ENCODE measurements at places on chromosomes 7 and 10.

DNA sequence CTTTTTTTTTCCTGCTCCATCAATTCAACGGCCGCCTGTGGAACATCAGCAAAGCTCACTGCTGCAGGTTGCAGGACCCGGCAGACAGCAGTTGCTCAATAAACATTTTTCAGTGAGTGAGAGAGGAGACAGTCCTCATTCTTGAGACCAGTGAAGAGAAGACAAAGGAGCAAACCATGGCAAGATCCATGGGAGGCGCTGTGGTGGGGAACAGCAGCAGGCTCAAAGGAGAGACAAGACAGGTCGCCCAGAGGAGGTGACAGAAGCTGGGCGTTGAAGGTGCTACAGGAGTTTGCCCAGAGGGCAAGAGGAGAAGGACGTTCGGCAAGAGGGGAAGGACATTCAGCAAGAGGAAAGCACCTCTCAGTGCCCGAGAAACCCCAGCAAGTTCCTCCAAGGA, 74.5 kb upstream of the FGFR2 start:
- ATAC-seq = no peak

GRCh38 chr10:103519798-103520197, 26.3 kb downstream of the NEURL1 start:
- ATAC-seq = no peak

DNA sequence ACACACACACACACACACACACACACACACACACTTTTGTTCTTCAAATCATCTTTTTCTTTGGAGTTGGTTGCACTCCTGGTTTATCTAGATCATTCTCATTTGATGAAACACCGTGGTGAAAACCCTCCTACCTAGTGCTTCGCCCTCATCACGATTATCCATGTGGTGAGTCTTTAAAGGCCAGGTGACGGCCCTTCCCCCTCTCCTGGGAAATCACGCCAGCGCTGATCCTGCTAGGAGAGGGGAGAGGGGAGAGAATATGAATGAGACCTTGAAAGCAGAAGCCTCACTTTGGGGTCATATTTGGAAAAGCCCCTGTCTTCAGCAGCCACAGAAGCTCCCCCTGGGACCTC, 103.9 kb upstream of the LRRC4 start:
- ATAC-seq = peak; percentile 21

GRCh38 chr10:122911889-122912484, 1.6 kb downstream of the FAM24A start:
- peak; percentile 38 for ATAC-seq

GRCh38 chr7:116578526-116578925, 53.7 kb downstream of the CAV1 start:
- no peak for ATAC-seq

DNA sequence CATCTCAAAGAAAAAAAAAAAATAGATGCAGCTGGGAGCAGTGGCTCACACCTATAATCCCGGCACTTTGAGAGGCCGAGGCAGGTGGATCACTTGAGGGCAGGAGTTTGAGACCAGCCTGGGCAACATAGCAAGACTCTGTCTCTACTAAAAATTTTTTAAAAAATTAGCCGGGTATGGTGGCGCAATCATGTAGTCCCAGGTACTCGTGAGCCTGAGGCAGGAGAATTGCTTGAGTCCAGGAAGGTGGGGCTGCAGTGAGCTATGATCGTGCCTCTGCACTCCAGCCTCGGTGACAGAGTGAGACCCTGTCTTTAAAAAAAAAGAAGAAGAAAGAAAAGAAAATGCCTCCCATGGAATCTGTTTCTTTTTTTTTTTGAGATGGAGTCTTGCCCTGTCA, 31.9 kb downstream of the GTF2IRD1 start:
- ATAC-seq = no peak

DNA sequence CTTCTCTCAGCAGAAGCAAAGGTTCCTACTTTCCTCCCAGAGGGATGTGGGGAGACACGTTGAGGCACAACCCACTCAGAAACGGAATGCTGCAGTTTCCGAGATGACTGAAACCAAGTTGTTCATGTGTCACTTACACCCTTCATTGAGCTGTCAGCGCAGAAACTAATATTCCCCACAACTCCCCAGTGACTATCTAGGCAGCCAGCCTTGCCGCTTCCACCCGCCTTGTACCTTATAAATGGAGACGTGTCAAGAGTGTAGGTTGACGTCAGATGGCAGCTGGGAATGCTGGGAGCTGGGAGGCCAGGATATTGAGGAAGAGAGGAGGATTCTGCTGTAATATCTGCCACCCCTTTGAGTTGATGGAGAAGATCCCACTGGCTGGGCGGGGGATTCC, 15.1 kb downstream of the GPR26 start:
- no peak for ATAC-seq

DNA sequence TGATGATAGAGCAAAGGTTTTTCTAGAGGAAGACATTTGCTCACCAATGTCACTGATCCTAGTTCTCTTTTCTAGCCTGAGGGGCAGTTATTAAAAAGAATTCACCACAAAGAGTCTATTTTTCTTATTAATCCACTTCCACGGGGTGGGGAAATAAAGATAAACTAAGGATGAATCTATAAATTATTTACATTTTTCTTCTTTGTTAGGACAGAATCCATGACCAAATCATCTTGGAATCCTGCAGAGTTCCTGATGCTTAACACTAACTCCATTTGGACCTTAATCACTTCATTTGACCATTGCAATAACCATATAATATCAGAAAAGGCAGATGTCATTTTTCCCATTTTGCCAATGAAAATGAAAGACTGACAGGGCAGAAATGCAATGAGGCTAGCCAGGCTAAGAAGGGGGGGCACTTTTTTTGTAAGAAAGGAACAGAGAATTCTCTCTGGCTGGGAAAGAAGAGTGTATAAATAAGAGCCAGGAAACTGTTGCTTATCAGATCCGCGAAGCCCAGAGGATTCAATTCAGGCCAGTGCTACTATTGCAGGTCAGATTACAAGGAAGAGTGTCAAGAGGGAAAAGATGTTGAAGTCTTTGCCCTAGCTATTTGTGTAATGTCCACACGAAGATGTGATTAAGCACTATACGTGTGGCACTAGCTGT, 433.2 kb downstream of the TNS3 start:
- no peak for ATAC-seq

DNA sequence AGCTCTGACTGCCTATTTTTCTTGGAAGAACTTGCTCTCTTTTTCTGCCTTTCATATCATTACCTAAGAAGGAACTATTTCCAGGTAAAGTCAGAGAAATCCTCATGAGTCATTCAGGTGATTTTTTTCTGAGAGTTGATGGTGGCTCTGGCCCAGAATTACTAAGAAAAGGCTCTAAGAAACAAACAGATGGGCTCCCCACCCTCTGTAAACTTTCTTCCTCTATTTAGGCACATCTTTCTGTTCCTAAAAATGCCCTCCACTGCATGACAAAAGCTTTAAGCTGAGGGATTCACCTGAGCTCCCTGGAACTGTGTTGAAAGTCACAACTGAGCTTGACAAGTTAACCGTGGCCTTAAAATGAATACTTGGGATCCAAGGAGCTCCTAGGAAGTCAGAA, 1.6 kb downstream of the OLAH start:
- ATAC-seq = no peak

DNA sequence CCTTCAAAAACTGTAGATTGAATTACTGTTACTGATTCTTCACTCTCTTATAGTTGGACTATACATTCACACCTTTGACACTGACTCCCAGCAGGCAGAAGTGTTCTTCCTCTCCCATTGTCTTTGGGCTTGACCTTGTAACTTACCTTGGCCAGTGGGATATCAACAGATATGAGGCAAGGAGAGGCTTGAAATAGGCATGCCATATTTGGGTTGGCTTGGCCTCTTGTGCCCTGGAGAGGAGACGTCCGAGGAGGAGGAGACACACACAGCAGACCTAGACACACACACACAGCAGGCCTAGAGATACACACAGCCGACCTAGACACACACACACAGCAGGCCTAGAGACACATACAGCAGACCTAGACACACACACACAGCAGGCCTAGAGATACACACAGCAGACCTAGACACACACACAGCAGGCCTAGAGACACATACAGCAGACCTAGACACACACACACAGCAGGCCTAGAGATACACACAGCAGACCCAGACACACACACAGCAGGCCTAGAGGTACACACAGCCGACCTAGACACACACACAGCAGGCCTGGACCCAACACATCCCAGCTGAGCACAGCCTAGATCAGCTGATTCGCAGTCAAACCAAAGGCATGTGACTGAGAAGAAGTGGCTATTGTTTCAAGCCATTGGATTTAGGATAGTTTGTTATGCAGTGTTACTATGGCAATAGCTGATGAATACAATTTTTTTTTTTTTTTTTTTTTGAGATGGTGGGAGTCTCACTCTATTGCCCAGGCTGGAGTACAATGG, 12.5 kb upstream of the GNA12 start:
- ATAC-seq = no peak

DNA sequence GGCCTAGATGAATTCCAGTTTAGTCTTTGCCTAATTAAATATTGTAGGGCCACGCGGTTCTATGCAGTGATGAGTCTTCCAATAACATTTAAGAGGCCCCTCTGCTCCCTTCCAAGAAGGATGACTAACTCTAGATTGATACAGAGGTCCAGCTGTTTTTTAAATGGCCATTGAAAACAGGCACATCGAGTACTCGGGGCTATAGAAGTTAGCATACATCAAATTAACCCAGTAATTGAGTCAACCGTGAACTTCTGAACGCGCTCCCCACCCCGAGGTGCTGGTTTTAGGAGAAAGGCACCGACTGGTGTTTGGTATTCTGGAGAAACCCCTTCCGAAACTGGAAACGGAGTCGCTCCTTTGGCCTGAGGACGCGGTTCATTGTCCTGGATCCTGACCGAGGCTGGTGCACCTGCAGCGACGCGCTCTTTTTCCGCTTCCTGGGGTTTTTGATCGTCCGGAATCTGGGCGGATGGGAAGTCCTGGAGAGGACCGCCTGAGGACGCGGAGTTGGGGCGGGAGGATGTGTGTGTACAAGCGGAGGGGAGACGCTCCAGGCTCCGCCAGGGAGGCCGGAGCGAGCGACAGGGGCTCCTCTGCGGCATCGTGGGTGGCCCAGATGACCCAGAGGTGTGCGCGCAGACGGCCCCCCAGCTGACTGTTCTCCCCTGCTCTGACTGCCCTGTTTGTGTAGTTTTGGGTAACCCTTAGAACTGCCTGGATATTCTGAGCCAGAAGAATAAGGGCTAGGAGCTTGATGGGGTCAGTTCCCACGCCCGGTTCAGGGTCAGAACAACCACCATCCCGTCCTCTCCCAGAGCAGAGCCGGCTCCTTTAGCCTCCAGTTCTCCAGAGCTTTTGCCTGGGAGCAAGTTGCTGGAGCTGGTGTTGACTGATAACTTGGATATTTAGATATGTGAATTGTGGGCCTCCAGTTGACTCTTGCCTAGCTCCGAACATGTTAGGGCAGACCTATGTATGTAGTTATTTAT, 711 bp downstream of the FAM221A start:
- ATAC-seq = peak; percentile 75

GRCh38 chr10:8712656-8713055, 658.2 kb downstream of the GATA3 start:
- no peak for ATAC-seq

DNA sequence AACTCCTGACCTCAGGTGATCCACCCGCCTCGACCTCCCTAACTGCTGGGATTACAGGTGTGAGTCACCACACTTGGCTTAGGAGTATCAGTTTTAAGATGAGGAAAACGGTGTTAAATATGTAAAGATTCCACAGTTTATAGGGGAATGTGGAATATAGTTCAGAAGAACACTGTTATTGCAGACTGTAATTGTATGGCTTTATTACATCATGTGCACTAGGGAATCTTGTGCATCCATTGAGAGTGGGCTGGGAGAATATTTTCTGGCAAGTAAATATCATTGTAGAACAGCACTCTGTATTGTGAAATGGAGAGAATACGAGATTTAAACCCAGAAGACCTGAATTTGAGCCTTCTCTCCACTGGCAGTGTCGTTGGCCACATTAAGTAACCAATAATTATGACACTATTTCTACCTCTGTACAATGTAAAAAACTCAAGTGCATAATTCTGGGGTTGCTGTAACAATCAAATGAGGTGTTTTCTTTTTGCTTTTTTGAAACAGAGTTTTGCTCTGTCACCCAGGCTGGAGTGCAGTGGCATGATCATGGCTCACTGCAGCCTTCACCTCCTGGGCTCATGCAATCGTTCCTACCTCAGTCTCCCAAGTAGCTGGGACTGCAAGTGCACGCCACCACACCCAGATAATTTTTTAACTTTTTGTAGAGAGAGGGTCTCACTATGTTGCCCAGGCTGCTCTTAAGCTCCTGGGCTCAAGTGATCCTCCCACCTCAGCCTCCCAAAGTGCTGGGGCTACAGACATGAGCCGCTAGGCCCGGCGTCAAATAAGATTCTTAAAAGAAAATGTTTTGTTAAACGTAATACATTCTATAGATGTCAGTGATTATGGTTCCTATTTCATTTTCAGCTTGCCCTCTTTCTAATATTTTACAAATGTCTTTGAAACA, 12.0 kb upstream of the PARD3 start:
- no peak for ATAC-seq

- ATAC-seq = no peak
These were observed 121.5 kb downstream of the TYW1B start for GRCh38 chr7:72706521-72706920.

- ATAC-seq = no peak
These were observed 28.9 kb downstream of the CCM2 start for GRCh38 chr7:45028920-45029344.

DNA sequence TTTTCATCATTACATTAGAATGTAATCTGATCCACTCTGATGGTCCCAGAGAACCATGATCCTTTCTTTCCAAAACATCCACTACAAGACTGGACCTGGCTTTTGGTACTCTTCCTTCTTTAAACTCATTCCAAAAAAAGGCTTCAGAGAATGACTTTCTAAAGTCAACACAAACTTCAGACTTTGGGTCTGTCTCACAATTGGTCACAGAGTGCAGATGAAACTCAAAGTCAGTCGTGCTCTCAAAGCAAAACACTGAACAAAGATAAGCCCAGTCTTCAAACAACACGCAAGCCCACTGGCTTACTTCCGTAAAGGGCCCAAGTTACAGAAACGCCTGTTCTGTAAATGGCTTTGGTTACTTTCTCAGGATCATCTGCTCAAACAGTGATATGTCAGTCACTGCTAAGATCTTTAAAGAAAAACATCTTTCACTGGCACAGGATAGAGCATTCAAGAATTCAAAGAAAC, 250.9 kb upstream of the MKLN1 start:
- no peak for ATAC-seq

- ATAC-seq = no peak
These were observed 14.8 kb upstream of the WAPL start for GRCh38 chr10:86536294-86536861.

GRCh38 chr10:75857269-75857846, 425.9 kb downstream of the LRMDA start:
- ATAC-seq = no peak

- no peak for ATAC-seq
These were observed 121.1 kb downstream of the BBS9 start for GRCh38 chr7:33250421-33250871.

Measured in motor neuron (in vitro differentiated cells).